ENCODE measurements at places on chromosomes 2 and 18. TPM values are rescaled to one million over a fixed set of nuclear protein-coding genes. Genes with fewer than 3 reads are reported as not detected.

DNA sequence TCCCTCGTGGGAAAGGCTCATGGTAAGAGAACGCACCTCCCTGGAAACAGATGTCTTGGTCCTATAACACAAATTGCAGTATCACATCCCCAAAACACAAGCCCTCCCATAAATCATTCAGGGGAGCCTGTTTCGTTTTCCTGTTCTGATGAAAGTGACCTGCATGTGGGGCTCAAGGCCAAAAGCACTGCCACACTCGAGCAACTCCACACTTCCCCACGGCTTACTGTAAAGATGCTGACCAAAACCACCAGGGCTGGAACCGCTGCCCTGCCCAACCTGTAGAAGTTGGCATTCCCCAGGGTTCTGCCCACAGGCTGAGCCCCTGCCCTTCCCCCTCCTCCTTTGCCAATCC lies 139.7 kb downstream of the BCL11A start:
- H3K36me3 ChIP-seq: no peaks in the 10 kb centered on the region
- H3K4me3 ChIP-seq: no peak overlapping the region
- H3K27me3 ChIP-seq: no peaks in the 10 kb centered on the region
- H3K27ac ChIP-seq: no peak overlapping the region
- no peak for DNase-seq

- H3K4me1 ChIP-seq: peaks cover 76% of the 10 kb centered on the region
- no peaks in the 10 kb centered on the region for H3K36me3 ChIP-seq
- no peak overlapping the region for H3K4me3 ChIP-seq
- peak overlapping the region; percentile 71 for H3K27ac ChIP-seq
Observed at GRCh38 chr2:102806250-102806837, 44.5 kb downstream of the TMEM182 start.

Gene OBSL1
- 82.6 TPM for total RNA-seq

- no peaks in the 10 kb centered on the region for H3K27me3 ChIP-seq
- no peak for DNase-seq
- H3K27ac ChIP-seq: no peak overlapping the region
- no peak overlapping the region for H3K4me3 ChIP-seq
- H3K4me1 ChIP-seq: no peaks in the 10 kb centered on the region
- no peaks in the 10 kb centered on the region for H3K36me3 ChIP-seq
Observed at GRCh38 chr2:171630812-171631626, 56.2 kb upstream of the DYNC1I2 start.

Gene CDH20
- 0.10 TPM for total RNA-seq

Gene POMC
- total RNA-seq: 2.1 TPM

Gene EMX1
- not detected for total RNA-seq

Gene VIT
- 2.1 TPM for total RNA-seq

DNA sequence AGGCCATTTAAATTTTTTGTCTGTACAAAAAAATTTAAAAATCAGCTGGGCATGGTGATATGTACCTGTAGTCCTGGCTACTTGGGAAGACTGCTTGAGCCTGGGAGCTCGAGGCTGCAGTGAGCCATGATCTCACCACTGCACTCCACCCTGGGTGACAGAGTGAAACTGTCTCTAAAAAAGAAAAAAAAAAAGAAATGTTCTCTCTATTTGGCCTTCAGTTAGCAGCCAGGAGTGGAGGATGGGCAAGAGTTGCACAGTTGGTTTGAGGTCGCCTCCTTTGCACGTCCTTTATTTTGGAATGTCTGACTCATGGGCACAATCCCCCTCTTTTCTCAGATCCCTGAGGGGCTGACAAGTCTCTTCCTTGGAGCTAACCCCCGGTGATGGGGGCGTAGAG lies 26.3 kb downstream of the ITM2C start:
- no peaks in the 10 kb centered on the region for H3K4me1 ChIP-seq
- no peak overlapping the region for H3K27ac ChIP-seq
- no peak for DNase-seq
- no peaks in the 10 kb centered on the region for H3K27me3 ChIP-seq

DNA sequence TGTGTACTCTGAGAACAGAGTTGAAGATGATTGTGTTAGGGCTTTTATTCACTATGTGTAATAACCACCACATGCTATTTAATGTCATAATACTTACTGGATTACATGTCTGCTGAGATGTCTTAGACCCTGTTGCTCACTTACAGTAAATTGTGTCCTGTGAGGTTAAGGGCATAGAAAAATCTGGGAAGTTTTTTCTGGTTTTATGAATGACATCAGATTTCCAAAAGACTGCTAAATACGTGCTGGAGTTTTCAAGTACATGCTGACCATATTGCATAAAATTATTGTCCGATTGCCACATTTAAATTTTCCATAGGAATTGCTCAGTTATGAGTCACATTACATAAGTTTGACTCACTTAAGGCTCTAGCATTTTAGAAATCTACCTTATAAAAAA lies 96.7 kb upstream of the COL5A2 start:
- no peak for DNase-seq
- no peaks in the 10 kb centered on the region for H3K4me1 ChIP-seq
- no peak overlapping the region for H3K4me3 ChIP-seq
- no peaks in the 10 kb centered on the region for H3K27me3 ChIP-seq
- H3K36me3 ChIP-seq: no peaks in the 10 kb centered on the region
- no peak overlapping the region for H3K27ac ChIP-seq

DNA sequence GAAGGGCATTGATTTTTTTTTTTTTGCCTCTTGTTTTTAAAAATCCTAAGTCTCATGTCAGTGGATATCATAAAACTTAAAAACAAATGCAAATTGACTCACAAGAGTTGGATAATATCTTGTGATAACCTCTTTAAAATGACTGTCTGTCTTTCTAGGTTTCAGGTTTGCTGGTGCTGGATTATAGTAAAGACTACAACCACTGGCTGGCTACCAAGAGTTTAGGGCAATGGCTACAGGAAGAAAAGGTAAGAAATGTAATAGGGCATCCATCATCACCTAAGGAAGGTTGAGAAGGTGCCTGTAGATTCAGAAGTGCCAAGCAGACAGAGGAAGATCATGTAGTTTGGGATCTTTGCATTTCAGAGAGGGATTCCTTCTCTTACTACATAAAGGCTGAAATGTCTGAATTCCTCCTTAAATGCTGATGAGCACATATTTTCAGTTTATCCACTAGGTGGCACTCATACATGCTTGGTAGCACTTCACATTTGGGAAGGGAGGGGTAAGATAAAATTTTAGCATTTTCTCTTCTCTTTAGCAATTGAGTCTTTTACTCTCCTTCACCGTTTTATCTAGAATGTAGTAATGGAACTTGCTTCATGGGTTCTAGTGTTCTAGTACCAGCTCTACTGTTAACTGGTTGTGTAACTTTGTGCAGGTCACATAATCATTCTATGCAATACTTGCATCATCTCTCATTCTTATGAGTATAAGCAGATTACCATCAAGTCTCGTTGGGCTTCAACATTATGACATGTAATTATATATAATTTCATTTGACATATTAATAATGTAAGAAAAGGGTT lies 21.1 kb downstream of the CPS1 start:
- H3K27ac ChIP-seq: no peak overlapping the region
- H3K4me3 ChIP-seq: no peak overlapping the region
- H3K4me1 ChIP-seq: no peaks in the 10 kb centered on the region

- H3K4me1 ChIP-seq: no peaks in the 10 kb centered on the region
- no peaks in the 10 kb centered on the region for H3K27me3 ChIP-seq
- DNase-seq: no peak
- H3K36me3 ChIP-seq: no peaks in the 10 kb centered on the region
- H3K4me3 ChIP-seq: no peak overlapping the region
- no peak overlapping the region for H3K27ac ChIP-seq
Observed at GRCh38 chr2:930935-931334, 19.7 kb upstream of the SNTG2 start.

Gene GALNT3
- 0.99 TPM for total RNA-seq

Gene RTKN
- 6.0 TPM for total RNA-seq

GRCh38 chr2:47043891-47044239 lies 111.2 kb downstream of the STPG4 start:
- H3K4me3 ChIP-seq: no peak overlapping the region
- DNase-seq: no peak
- H3K36me3 ChIP-seq: no peaks in the 10 kb centered on the region
- peak overlapping the region; percentile 88 for H3K27ac ChIP-seq
- H3K27me3 ChIP-seq: no peaks in the 10 kb centered on the region

- no peak overlapping the region for H3K27ac ChIP-seq
- peaks cover 6% of the 10 kb centered on the region for H3K36me3 ChIP-seq
- H3K27me3 ChIP-seq: no peaks in the 10 kb centered on the region
- H3K4me1 ChIP-seq: no peaks in the 10 kb centered on the region
Observed at GRCh38 chr18:23487738-23488570, 15.4 kb upstream of the RMC1 start.

Gene SLC4A5
- total RNA-seq: 0.57 TPM

GRCh38 chr2:166057370-166058164 lies 70.3 kb downstream of the SCN1A start:
- H3K36me3 ChIP-seq: no peaks in the 10 kb centered on the region
- H3K27me3 ChIP-seq: no peaks in the 10 kb centered on the region
- no peak for DNase-seq
- H3K4me3 ChIP-seq: no peak overlapping the region
- H3K27ac ChIP-seq: no peak overlapping the region

Gene NLRC4
- 0.39 TPM for total RNA-seq

GRCh38 chr2:26088038-26088643 lies 54.3 kb downstream of the RAB10 start:
- H3K36me3 ChIP-seq: no peaks in the 10 kb centered on the region
- H3K4me3 ChIP-seq: no peak overlapping the region
- peaks cover 42% of the 10 kb centered on the region for H3K4me1 ChIP-seq
- H3K27ac ChIP-seq: peak overlapping the region; percentile 70
- DNase-seq: no peak

DNA sequence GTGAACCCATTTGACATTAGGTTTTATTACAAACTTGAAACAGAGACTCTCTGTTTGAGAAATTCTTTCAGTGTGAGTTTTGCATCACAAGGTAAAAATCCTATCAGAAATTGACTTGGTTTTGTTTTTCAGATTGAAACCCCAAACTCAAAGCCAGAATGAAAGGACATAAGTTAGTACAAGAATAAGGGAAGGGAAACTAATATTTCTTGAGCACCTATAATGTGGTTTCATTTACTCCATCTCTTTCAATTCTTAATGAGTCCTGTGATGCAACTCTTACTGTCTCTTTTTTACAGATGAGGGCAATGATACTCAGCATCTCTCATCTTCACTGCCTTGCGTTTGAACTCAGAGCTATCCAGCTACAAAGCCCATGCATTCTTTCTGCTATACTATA lies 210.0 kb upstream of the SIX3 start:
- no peaks in the 10 kb centered on the region for H3K36me3 ChIP-seq
- H3K4me3 ChIP-seq: no peak overlapping the region
- no peak for DNase-seq
- H3K27me3 ChIP-seq: no peaks in the 10 kb centered on the region

Gene TWIST2
- total RNA-seq: 0.58 TPM

- no peaks in the 10 kb centered on the region for H3K36me3 ChIP-seq
- DNase-seq: no peak
- no peaks in the 10 kb centered on the region for H3K27me3 ChIP-seq
- H3K4me3 ChIP-seq: no peak overlapping the region
- no peaks in the 10 kb centered on the region for H3K4me1 ChIP-seq
- no peak overlapping the region for H3K27ac ChIP-seq
Observed at GRCh38 chr2:163207693-163208370, 369.3 kb upstream of the KCNH7 start.
